Peyer's patch (tissue), 4 donors: ENCODE measurements at places on chromosomes 5 and 9.
A peak's percentile ranks its signal among the peaks of the same experiment; 100 is the strongest.

DNA sequence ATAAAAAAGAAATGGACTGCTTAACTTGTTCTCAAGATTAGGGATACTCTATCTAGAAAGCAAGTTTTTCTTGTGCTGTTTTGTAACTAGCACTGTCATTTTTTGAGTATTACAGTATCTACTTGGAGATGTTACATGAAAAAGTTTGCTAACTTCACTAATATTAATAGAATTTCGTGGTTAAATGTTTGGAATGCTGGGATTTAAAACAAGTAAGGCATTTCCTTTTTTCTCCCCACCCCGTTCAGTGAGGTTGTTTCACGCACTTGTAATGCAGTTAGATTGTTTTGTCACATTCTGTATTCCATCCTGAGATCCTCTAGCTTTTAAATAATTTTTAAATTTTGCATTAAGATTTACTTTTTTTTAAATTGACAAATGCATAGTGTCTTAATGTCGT lies 20.0 kb upstream of the TEK start:
- no peak for DNase-seq

DNA sequence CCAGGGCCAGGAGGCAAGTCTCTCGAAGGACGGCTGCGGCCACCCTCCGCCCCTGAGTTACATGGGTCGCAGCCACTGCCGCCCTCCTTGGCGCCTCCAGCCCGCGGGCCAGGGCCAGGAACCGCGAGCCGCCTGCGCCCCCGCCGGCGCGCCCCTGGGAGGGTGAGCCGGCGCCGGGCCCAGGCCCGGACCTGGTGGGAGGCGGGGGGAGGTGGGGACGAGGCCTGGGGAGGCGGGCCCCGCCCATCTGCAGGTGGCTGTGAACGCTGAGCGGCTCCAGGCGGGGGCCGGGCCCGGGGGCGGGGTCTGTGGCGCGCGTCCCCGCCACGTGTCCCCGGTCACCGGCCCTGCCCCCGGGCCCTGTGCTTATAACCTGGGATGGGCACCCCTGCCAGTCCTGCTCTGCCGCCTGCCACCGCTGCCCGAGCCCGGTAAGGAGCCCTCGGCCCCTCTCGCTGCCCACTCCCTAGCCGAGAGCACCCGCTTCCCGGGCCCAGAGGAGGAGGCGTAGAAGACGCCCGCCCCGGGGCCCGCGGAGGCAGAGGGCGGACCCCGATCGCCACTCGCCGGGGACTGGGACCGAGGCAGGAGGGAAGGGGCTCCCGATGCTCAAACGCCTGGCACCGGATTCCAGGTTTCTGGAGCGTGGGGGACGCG lies at the start of gene ASS1:
Gene ASS1 (plus strand): TSS at position 397 of the 657 bp plus-strand sequence. CDS start 7,268 bp downstream, outside the sequence.
- peak; percentile 87 for DNase-seq

DNA sequence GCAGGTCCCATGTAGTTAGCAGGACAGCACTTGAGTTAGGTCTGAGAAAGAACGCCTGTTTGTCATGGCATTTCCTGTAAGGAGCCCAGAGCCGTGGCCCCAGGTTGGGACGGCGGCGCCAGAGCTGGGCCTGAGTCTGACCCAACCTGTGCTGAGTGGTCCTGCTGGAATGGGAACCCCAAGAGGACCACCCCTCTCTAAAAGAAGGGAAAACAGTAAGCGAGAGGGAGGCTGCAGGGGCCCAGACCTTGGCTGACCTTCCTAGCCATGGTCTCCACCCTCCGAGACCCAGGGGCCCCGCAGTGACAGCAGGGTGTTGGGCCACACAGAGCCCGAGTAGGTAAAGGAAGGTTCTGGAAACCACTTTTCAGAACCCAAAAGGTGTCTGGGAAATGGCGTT lies 1.8 kb upstream of the LRRC14B start:
- DNase-seq = peak; percentile 22

- DNase-seq = no peak
Observed at GRCh38 chr9:130041648-130042405, 1.2 kb downstream of the FNBP1 start.

- DNase-seq = no peak
Observed at GRCh38 chr5:112174959-112175594, 244.0 kb downstream of the EPB41L4A start.

DNA sequence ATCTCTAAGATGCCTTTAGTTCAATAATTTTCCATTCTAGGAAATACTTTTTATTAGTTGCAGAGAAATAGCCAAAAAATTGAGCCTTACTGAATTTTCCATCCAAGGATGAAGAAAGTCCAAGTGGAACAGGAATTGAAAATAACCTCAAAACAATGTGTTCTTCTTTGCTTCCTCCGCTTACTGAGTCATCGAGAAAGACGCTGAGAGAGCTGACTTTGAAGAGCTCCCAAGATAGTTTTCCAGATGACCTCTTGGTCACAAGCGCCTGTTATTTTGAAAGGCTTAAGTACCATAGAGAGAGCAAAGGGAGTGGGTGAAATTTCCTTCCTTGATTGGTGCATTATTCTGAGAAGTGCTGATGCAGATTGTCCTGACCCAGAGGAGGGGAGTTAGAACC lies 253.5 kb upstream of the ATP10B start:
- no peak for DNase-seq

DNA sequence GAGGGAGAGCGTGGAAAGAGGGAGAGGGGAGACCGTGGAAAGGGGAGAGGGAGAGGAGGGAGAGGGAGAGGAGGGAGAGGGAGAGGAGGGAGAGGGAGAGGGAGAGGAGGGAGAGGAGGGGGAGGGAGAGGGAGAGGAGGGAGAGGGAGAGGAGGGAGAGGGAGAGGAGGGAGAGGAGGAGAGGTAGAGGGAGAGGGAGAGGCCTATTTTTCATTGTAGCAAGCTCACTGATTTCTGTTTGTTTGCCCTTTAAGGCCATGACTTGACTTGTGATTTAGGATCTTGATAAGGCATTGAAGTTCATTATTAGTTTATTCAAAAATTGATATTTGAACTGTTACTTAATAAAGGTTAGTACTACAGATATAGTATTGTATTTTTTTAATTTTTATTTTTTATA lies 52.4 kb downstream of the DMXL1 start:
- no peak for DNase-seq

DNA sequence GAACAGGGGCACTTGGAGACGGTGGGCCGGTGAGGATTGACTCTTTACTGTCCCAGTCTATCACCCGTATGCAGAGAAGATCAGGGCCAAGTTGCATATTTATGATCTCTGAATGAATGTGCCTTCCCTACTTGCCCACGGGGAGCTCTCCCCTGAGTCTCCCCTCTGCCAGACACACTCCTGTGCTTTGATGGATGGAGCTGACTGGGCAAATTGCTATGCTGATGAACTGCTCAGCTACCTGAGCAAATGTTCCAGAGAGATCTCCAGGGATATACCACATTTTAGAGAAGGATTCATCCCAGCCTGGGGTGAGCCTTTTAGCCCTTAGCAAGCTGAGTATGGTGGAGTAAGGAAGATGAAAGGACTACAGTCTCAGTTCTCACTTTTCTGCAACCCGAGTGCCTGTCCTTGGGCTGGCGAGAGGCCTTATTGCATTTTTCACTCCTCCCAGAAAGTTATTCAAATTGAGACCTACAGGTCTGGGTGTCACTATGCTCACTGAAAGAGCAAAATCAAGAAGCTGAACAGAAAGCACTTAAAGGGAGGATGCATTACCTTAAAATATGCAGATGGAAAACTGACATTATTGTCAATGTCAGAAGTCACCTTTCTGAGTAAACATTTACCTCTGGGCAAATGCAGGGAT lies 526.7 kb upstream of the WWC1 start:
- no peak for DNase-seq

- no peak for DNase-seq
Observed at GRCh38 chr5:33793276-33793675, 98.5 kb downstream of the ADAMTS12 start.

DNA sequence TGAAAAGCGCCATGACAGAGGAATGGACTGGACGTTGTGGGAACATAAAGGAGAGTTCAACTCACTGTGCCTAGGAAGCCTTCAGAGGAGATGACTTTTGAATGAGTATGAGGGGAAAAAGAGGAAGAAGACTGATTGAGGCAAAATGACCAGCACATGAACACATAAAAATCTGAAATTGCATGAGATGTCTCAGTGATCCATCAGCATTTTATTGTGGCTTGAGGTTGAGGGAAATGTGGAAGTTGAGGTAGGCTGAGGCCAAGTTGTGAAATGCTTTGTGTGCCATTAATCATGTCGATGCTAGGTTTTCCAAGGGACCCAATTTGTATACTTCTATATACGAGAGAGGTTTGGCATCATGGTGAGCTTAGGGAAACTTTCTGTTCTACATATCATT lies 140.9 kb upstream of the TLX3 start:
- no peak for DNase-seq

DNA sequence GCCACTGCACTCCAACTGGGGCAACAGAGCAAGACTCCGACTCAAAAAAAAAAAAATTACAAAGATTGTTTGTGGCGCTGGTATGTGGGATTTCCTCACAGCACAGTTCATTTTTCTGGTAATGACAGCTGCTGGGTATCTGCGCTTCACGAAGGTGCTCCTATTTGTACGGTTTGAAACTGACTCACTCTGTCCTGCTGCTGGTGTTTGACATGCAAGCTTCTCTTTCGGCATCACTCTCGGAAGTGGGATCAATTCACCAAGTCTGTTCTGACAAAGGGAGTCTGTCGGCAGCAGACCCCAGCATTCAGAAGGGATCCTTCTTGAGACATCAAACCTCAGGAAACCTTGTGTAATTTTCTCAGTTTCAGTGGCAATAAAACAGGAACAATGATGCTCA lies 26.3 kb downstream of the MAML1 start:
- DNase-seq = no peak

DNA sequence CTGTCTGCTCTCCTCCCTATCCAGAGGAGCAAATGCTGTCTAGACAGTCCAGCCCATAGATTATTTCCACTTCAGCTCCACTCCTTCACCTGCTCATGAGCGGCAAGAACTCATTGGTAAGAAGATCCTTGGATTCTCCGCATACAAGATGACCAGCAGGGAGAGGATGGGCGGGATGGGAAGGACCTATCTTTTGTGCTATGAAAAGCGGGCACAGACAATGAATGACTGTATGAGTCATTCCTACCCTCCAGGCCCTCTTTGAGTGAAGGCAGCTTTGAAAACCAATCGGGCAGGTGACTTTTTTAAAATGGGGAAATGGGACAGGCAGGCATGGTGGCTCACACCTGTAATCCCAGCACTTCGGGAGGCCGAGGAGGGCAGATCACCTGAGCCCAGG lies 49.4 kb downstream of the SMIM23 start:
- DNase-seq = no peak

GRCh38 chr5:30413540-30413939 lies 779.9 kb upstream of the CDH6 start:
- no peak for DNase-seq

DNA sequence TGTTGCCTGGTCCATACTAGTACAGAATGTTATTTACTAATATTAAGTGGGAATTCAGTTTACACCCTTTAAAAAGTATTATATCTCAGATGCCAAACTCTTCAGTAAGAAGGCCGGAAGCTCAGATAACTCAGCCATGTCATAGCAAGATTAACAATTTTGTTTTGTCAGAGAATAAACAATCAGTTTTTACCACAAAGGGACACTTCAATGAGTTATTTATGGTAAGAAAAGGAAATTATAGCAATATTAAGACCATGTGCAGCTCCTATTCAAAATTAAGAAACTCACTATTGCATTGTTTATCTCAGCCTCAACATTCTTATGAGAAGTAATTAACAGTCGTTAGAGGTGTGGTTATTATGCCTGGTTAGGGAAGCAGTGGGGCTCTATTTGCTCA lies 13.1 kb upstream of the ARL15 start:
- DNase-seq = no peak

DNA sequence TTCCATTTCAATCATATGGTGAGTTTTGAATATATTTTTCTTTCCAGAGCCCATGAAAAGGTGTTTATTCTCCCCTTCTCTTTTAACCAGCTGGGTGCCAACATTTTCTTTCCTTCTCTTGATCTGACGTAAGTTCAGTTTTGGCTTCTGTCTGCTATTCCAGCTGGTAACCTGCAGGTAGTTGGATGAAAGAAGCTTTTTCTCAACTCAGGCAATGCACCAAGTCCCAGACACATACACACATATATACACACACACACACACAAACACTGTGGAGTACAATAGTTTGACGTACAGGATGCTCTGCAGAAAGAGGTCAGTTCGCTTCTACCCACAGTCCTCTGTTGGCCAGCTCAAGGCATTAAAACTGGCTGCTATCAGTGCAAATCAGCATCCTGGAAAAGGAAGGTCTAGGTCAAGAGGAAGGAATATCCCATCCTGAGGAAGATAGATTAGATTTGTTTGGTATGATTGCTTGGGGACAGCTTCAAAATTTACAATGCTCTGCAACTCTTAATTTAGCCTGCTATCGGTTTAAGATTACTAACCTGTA lies 214.3 kb upstream of the SEMA6A start:
- DNase-seq = no peak

- no peak for DNase-seq
Observed at GRCh38 chr9:37325778-37326177, 96.7 kb upstream of the GRHPR start.

DNA sequence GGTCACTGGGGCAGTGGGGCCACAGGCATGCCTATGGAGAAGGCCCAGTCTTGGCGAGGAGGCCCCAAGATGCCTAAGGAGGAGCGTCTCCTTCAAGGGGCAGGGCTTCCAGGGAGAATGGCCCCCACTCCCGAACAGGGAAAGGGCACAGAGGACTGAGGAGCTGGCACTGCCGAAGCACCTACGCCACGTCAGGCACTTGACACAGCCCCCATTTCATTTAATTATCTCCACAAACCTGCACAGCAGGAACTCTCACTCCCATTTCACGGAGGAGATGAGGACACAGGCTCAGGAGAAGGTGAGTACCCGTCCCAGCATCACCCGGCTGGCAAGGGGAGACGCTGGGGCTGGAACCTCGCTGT lies 26.0 kb downstream of the EGR1 start:
- no peak for DNase-seq

GRCh38 chr5:74384851-74385250 lies 255.7 kb downstream of the ENC1 start:
- no peak for DNase-seq

DNA sequence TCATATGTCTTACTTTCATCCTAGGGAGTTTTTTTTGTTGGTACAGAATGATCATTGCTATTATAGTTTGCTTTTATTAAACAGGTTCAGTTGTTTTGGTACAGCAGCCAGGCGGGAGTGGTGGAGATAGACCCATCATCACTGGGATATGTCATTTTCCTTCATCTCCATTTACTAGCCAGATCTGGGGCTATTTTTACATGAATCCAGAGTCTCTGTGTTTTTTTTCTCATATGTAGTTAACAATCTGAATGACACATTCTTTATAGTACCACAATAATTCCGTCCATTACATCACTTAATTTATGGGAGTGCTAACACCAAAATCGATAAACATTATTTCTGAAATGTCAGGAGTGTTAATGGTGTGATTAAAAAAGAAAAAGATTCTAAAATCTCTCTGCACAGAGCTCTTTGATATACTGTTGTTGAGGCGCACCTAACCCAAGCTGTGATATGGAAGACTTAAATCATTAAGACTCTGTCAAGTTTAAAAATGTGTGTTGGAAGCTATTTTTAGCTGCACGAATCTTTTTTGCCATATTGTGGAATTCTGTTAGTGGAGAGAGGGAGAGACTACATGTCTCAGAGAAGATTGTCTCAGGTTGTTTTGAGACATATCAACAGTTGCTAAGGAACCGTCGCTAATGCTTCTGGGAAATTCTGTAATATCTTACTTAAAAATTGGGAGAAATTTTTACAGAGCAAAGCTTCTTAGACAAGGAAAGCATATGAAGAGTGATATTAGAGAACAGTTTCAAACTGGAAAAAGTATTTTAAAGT lies 59.6 kb downstream of the RPS23 start:
- no peak for DNase-seq
